Mucosa of gallbladder (tissue), 1 donor: ENCODE measurements at places on chromosomes 6 and 20.
A peak's percentile ranks its signal among the peaks of the same experiment; 100 is the strongest.

DNA sequence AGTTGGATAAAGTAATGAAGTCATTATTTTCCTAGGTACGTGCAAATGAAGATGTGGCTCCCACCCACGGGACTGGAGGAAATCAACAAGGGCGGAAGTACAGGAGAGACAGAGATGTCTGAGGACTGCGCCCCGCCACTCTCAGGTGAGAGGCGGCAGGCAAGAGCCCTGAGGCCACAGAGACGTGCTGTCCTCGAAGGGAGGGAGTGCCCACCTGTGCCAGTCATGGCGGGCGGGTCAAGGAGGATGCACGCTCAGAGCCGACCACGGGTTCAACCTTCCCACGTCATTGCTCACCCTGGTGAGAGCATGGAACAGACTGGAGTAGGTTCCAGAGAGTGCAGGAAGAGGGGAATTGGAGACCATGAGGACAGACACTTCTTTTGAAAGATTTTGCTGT is 12.7 kb downstream of the CST8 start:
- DNase-seq, result no peak

- DNase-seq, result no peak
Observed at GRCh38 chr6:137087902-137088301, 43.1 kb upstream of the IL20RA start.

- DNase-seq, result no peak
Observed at GRCh38 chr6:165999279-165999678, 168.4 kb downstream of the TBXT start.

DNA sequence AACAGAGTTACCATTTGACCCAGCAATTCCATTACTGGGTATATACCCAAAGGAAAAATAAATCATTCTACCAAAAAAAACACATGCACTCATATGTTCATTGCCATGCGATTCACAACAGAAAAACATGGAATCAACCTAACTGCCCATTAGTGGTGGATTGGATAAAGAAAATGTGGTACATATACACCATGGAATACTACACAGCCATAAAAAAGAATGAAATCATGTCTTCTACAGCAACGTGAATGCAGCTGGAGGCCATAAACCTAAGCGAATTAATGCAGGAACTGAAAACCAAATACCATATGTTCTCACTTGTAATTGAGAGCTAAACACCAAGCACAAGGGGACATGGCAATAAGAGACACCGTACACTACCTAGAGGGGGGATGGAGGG is 12.5 kb downstream of the RALGAPA2 start:
- no peak for DNase-seq

DNA sequence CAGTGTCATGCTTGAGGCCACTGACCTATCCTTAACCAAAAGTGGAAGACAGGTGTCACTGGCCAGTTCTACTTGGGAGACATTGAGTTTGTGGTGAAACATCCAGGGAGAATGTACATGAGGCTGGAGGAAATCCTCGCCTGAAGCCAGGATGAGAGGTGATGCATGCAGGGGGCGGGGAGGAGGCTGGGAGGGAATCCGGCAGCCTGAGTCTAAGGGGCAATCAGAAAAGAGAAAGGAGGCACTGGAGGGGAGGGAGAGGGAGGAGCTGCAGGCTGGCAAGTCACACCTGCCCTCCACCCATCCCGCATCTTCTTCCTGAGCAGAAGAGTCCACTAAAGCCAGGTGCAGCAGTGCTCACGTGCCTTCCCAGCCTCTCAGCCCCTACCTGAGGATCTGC is 14.9 kb upstream of the DDO start:
- no peak for DNase-seq

GRCh38 chr6:6918216-6918983 is 189.4 kb upstream of the RREB1 start:
- no peak for DNase-seq

- DNase-seq, result no peak
Observed at GRCh38 chr6:153503810-153504209, 372.7 kb upstream of the RGS17 start.

GRCh38 chr6:27865850-27866356 is 46.3 kb downstream of the OR2B2 start:
- DNase-seq, result no peak

- no peak for DNase-seq
Observed at GRCh38 chr6:126923807-126924206, 194.7 kb upstream of the RSPO3 start.

GRCh38 chr6:20402092-20402341 is 338 bp downstream of the E2F3 start:
- DNase-seq, result no peak

GRCh38 chr20:43358811-43359210 is 98.9 kb upstream of the SRSF6 start:
- no peak for DNase-seq

GRCh38 chr20:25214426-25214790 is 18.9 kb downstream of the ENTPD6 start:
- DNase-seq, result no peak

GRCh38 chr6:104597541-104598050 is 262.1 kb downstream of the HACE1 start:
- no peak for DNase-seq

GRCh38 chr6:112639391-112639831 is 292.3 kb downstream of the RFPL4B start:
- no peak for DNase-seq

DNA sequence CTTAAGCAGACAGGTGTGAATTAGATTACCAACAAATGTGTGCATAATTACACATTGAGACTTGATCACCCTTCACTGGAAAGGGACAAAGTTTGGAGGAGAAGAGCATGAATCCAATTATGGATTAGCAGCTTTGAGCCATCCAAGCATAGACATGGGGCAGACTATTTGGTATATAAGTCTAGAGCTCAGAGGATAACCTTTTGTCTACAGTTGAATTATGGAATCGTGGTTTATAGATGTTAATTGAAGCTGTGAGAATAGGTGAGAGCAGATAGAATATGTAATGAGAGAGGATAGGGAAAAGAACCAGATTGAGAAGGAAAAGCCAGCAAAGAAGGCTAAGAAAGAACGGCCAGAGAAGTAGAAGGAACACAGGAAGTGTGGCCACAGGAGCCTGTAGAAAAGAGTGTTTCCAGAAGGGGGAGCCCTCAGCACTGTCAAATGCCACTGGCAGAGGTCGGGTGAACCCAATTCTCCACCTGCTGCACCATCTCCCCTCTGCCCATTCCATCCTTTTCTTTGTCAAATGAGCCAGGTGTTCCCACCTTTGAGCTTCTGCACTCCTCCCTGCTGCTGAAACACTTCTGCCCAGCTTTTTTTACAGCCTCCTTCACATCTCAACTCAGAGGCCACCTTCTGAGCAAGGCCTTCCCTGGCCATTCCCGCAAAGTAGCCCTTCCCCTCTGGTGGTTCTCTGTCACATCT is 7.3 kb downstream of the DNTTIP1 start:
- peak; percentile 66 for DNase-seq

DNA sequence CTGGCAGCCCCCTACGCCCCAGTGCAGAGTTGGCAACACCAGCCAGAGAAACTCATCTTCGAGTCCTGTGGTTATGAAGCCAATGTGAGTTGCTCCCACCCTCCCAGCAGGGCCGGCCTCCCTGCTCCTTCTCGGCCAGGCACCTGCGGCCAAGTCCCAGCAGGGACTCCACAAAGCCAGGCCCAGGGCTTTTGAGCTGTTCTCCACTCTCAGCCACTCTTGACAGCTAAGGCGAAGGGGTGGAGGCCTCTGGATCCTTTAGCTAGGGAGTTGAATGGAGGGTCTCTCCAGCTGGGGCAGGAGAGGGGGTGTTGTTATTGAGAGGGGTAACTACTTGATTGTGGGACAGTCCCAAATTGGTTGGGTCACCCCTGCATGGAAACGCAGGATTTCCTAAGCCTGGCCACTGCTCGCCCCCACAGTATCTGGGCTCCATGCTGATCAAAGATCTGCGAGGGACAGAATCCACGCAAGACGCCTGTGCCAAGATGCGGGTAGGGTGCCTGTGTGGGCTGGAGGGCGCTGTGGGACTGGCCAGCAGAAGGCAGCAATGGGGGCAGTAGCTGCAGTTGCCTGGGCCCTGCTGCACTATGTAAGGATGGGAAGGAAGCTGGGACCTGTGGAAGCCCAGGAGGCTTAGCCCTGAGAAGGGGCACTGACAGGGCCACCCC is 58.3 kb downstream of the TCP11 start:
- no peak for DNase-seq

DNA sequence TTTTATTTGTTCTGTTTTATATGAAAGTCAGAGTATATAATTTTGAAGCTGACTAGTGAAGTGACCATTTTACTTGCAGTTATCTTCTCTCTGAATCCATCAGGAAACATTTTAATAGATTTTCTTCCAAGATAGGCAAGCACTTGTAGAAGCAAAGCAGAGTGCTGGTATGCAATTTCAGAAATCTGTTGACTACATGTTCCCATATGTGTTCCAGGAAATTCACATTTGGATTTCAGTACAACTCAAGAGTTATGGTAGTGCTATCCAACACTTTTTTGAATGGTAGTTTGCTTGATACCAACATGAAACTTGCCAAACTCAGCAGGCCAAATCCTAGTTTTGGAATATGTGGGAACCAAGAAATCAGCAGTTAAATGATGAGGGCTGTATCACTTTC is 94.0 kb downstream of the CENPW start:
- DNase-seq, result no peak

DNA sequence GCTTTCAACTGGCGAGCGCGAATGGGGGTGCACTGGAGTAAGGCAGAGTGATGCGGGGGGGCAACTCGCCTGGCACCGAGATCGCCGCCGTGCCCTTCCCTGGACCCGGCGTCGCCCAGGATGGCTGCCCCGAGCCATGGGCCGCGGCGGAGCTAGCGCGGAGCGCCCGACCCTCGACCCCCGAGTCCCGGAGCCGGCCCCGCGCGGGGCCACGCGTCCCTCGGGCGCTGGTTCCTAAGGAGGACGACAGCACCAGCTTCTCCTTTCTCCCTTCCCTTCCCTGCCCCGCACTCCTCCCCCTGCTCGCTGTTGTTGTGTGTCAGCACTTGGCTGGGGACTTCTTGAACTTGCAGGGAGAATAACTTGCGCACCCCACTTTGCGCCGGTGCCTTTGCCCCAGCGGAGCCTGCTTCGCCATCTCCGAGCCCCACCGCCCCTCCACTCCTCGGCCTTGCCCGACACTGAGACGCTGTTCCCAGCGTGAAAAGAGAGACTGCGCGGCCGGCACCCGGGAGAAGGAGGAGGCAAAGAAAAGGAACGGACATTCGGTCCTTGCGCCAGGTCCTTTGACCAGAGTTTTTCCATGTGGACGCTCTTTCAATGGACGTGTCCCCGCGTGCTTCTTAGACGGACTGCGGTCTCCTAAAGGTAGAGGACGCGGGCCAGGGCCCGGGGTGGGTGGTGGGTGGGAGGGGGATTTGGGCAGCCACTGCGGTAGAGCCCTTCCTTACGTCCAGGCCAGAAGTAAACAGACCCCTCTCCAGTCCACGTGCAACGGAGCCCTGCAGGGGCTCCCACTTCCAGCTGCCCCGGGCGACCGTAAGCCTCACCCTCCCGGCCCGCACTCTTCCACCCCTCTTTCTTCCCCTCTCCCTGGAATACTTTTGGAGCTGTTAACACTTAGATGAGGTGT is 998 bp downstream of the BMP2 start:
- DNase-seq, result no peak
